NCI-H1417 (cell line): ENCODE measurements at places on chromosomes 1 and 21.

GRCh38 chr1:17588048-17588871, 48.8 kb downstream of the ARHGEF10L start:
- peak; percentile 67 for DNase-seq

DNA sequence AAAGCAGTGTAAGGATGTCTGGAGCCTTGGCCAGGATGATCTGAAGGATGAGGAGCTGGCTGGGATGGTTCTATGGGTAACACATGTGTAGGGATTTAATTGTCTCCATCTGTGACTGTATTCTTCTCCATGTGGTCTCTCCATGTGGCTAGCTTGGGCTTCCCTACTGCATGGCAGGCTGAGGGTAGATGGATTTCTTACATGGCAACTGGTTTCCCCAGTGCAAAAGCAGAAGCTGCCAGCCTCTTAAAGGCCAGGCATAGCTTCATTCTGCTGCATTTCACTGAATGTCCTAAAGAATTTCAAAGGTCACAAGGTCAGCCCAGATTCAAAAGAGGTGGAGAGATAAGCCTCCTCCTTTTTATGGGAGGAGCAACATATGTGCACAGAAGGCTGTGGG, 61.7 kb downstream of the XCL2 start:
- no peak for DNase-seq

GRCh38 chr1:209134001-209134400, 449.5 kb upstream of the CAMK1G start:
- no peak for DNase-seq

DNA sequence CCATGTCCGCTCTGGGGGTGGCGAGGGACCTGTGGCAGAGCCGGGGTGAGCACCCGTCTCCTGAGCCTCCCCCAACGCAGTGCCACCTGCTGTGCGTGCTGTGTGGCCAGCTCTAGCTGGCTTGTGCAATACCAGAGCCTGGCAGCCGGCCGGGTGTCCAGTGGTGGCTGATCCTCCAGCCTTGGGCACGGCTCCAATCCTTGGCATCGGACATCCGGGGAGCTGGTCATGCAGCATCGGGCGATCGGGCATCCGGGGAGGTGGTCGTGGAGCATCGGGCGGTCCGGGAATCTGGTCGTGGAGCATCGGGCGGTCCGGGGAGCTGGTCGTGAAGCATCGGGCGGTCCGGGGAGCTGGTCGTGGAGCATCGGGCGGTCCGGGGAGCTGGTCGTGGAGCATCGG, 8.1 kb downstream of the SLX9 start:
- no peak for DNase-seq

DNA sequence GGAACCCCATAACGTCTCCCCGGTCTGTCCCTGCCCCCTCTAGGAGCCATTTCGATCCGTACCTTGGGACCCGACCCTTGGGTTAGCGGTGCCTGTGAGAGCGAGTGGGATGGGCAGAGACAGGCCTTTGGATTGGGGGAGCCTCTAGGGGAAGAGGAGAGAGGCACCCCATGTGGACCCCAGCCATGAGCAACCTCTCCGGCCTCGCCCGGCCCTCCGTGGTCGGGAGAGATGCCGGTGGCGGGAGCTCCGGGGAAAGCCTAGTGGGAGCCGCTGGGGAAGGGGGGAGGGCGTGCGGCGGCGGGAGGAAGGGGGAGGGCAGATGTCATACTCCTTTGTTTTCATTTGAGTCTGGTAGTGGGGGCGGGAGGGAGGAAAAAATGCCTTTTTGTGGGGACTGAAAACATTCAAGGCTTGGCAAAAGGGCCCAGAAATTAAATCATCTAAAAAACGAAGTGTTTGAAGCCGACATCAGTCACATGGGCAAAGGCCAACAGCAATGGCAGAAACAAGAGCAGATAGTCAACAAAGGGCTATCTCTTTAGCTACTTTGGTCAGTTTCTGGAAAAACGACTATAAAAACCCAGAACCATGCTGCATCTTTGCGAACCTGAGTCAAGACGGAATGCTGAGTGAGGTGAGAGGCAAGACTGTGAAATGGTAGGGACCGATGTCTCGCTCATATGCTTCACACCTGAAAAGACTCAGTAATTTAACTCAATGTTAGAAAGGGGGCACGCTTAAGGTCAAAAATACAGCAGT, 758 bp downstream of the PTBP2 start:
- peak; percentile 88 for DNase-seq

DNA sequence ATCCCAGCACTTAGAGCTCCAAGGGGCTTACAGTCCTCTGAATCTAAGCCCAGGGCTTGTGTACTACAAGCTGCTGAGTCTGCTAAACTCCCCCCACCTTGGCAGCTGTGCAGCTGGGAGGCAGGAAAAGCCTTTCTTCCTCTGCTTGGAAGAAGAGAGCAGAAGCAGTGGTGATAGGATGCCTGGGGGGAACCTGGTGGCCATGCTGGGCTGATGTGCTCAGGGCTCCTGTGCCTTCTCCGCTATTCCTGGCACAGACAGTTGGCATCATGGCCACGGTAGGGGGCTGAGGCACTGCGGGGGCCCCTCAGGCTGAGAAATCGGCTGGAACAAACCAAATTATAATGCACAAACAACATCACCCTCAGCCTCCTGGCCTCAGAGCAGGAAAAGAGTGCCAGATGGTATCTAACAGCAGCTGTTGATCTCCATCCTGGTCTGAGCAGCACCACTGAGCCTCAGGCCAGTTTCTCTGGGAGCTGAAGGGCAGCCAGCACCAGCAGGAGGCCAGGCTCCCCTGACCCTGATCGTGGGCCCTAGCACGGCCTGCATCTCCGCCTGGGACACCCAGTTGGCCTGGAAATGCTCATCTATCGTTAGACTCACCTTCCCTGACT, 35.8 kb downstream of the ECE1 start:
- peak; percentile 24 for DNase-seq

DNA sequence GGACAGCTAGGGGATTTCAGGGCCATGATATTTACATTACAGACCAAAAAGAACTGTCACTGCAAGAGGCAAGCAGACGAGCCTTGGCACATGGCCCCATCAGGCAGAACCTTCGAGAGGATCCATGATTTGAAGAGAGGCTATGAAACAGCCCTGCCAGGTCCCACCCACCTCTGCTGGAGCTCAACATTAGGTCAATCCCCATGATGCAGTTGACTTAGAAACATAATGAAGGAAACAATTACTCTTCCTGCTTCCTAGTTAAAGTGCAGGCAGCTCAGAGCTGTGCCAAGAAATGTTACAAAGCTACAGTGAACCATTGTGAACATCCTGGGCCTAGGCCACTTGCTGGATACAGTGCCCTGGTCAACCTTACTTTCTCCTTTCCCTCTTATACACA, 41.7 kb upstream of the PTCH2 start:
- DNase-seq, result no peak

- DNase-seq, result no peak
These were observed 28.1 kb upstream of the SGIP1 start for GRCh38 chr1:66505671-66506392.

DNA sequence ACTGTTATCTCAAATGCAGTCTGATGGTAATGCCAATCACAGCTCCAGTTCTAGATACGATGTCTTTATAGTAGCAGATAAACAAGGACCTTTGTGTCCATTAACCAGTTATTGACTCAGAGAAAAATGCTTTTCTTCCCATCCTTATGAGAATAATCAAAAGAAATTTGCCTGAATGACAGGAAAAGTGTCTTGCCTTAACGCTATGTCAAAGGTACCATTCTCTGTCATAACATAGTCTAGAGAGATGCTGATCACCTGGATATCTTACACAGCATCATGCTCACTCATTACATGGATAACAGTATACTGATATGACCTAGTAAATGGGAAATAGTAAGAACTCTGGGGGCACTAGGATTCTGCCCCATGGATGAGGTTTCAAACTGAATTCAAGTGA, 151.7 kb upstream of the NEGR1 start:
- no peak for DNase-seq

GRCh38 chr1:205933671-205934618, 9.3 kb downstream of the SLC26A9 start:
- no peak for DNase-seq

- DNase-seq, result no peak
These were observed 27.2 kb downstream of the PCBP3 start for GRCh38 chr21:45670731-45671130.

DNA sequence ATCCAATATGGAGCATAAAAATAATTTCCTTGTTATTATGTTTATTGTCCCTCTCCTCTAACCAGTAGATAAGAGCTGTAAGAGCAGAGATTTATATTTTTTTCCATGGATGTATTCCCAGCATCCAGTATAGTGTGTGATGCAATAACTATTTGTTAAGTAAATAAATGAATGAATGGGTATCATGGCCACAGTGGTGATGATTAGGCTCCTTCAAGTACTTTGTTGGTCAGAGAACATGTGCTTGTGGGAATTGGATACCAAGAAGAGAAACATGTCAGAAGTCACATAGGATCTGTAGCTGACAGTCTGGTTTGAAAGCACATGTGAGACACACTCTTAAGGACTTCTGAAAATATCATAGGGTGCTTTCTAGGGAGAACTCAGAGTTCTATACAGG, 588.5 kb downstream of the AGBL4 start:
- no peak for DNase-seq

DNA sequence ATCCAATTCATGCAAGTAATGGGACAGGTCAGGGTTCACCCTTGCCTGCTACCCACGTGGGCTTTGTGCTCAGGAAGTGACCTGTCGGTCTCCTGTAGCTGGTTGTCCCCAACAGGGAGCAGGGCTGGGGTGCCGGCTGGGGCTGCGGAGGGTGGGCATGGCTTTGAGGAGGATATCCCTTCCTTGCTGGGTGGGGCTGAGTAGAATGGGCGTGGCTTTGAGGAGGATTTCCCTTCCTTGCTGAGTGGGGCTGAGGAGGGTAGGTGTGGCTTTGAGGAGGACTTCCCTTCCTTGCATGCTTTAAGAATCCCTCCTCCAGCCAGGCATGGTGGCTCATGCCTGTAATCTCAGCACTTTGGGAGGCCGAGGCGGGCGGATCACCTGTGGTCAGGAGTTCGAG, 151.3 kb downstream of the CLIC6 start:
- no peak for DNase-seq

DNA sequence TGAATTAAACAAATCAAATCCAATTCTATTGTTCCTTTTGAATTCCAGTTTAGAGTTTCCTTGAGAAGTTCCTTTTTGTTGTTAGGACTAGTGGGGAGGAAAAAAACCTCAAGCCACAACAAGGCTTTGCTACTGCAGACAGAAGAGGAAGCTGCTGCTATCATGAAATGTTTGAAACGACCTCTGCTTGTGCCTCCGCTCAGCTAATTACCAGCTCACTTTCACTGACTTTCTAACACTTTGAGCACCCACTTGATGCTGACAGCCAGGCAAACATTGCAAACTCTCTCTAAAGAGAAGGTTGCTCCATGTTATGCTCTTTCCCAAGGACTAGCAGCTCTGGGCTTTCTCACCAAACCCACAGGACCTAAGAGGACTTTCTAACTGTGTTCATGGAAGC, 203.9 kb upstream of the PROX1 start:
- DNase-seq, result no peak

GRCh38 chr21:15559660-15560059, 170.1 kb upstream of the USP25 start:
- no peak for DNase-seq

GRCh38 chr1:174954671-174955669, 44.8 kb upstream of the CACYBP start:
- DNase-seq, result peak; percentile 89

DNA sequence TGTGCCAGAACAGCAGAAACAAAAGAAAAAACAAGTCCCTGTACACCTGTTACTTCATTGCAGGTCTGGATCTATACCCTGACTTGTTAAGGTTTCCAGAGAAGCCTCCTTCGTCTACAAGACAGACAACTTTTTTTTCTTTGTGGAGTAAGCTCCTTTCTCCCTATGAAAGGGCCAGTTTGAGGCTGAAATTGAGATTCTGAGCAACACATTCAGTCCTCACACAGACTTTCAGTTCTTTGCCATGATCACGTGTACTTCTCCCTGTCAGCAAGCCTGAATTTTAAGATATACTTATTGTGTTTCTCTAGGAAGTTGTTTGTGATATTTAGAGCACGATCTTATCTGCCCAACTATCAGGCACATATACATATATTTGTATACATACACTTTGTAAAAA, 374.0 kb downstream of the NTNG1 start:
- no peak for DNase-seq

GRCh38 chr1:221724931-221725605, 16.8 kb downstream of the DUSP10 start:
- DNase-seq, result no peak

GRCh38 chr1:109277434-109278204, 5.3 kb downstream of the PSRC1 start:
- peak; percentile 70 for DNase-seq

GRCh38 chr1:183106746-183107145, 79.3 kb upstream of the LAMC2 start:
- no peak for DNase-seq

DNA sequence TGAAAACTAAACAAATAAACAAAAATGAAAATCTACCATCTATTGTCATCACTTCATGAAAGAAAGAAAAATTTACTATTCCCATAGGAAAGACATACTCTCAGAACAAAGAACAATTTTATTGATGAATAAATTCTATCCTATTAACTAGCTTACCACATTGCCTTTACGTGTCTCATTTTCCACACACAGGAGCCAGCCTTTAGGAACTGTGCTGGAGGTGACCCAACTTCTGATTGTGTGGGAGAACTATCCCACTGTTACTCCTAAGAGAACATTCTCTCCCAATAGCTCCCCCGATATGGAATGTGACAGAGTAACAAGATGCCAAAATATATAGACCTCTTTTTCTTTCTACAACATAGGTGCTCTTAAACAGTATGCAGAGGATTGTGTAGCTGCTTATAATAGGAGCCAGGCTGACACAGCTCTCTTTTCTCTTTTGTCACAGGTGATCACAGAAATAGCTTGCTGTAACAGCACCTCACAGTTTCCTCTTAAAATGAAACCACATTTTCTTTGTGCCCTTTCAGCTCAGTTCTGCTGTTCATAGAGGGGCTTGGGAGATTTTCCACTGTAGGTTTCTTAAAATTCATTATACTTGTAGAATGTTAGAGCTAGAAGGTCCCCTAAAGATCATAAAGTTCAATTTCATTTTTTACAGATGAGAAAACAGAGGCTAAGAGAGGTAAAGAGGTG, 35.5 kb downstream of the C21orf91 start:
- no peak for DNase-seq

GRCh38 chr1:44489481-44489880, 84.4 kb downstream of the RNF220 start:
- no peak for DNase-seq

DNA sequence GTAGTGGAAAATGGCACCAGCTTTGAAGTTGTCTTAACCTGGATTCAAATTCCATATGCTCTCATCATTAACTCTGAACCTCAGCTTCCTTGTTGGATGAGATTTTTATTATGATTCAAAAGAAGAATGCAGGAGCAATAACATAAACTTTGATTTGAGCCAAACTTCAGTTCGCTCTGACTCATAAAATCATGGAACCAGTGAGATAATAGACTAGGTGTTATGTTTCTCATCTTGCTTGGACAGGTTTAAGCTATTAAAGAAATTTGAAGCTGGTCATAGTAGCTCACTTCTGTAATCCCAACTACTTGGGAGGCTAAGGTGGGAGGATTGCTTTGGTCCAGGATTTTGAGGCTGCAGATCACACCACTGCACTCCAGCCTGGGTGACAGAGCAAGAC, 172.8 kb downstream of the CLEC20A start:
- DNase-seq, result no peak

GRCh38 chr1:67013573-67013972, 40.4 kb downstream of the SLC35D1 start:
- DNase-seq, result no peak
